Skin of body (tissue), 3 donors: ENCODE measurements at places on chromosomes 11 and 22. TPM values are rescaled to one million over a fixed set of nuclear protein-coding genes. Genes with fewer than 3 reads are reported as not detected.

- DNase-seq = no peak
Observed at GRCh38 chr11:94151903-94152677, 23.4 kb downstream of the PANX1 start.

- no peak for DNase-seq
Observed at GRCh38 chr11:115674176-115674936, 170.1 kb upstream of the CADM1 start.

- DNase-seq = no peak
Observed at GRCh38 chr11:124880290-124880611, 15.0 kb downstream of the ROBO3 start.

DNA sequence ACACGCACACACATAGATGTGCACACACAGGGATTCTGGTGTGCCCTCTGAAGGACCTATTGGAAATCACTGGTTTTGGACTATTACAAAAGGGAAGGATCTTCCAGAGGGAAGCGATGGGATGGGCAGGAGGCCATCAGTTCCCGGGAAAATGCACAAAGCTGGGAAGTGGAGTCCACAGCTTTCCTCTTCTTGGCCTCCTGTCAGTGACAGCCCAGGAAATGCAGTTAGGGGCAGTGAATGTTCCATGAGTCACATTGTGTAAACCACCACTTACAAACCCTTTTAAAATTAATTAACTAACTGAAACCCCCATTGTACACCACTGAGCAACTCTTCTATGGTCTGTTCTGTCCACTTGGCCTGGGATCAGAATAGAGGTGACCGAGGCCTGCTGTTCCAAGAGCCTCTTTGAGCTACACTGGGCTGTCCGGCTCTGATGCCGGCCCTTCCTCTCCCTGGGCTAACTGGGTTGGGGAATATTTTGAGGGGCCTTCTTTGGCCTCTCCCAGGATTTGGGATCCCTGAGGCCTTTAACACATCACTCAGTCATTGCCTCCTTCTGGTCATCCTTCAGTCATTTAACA, 137.7 kb downstream of the FEZ1 start:
- no peak for DNase-seq

DNA sequence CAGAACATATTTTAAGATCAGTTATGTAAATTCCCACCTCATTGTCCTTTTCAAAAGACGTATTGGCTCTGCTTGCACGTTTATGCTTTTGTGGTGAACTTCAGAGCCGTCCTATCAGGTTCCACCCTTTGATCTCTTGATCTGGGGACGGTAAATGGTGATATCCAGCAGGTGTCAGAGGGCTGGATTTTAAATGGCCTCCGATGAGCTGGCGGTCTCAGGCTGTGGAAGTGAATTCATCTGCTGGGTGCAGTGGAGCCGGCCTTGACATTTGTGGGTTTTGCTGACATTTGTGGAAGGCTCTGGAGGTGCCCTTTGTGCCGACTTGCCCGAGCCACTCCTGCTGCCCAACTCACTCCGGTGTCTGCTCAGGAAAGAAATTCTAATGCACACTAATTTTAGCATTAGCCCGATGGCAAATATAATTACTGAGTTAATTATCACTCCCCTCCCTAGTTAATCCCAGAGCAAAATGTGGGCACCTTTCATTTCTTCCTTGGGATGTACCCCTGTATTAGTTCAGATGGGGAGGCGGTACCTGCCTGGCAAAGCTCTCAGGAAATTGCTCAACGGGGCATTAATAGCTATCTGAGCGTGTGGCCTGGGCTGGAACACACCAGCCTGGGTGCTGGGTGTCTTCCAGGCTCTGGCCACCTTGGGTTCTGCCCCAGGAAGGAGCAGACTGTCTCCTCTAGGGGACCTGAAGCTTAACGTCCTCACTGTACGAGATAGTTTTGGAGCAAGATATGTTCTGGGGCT, 9.1 kb downstream of the LRP5 start:
- no peak for DNase-seq

- DNase-seq = no peak
Observed at GRCh38 chr22:27504360-27505253, 296.9 kb downstream of the MN1 start.

GRCh38 chr11:80632691-80633090, 1191.9 kb upstream of the TENM4 start:
- DNase-seq = no peak

GRCh38 chr11:20397281-20397680, 9.8 kb downstream of the PRMT3 start:
- DNase-seq = no peak

DNA sequence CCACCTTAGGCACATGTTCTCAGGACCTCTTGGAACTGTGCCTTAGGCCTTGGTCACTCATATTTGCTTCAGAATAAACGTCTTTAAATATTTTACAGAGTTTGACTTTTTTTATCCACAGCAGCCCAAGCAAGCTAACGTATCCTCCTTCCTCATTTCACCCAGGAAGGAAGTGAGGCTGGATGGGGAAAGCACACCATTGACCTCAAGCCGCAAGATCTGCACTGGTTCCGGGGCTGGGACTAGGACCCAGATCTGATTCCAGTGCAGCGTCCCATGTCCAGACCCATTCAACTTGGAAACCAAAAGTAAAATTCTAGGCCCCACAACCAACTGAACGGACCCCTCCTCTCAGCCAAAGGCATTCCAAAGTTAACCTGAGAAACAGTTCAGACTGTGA, 2.4 kb upstream of the LGALS12 start:
- DNase-seq = no peak

DNA sequence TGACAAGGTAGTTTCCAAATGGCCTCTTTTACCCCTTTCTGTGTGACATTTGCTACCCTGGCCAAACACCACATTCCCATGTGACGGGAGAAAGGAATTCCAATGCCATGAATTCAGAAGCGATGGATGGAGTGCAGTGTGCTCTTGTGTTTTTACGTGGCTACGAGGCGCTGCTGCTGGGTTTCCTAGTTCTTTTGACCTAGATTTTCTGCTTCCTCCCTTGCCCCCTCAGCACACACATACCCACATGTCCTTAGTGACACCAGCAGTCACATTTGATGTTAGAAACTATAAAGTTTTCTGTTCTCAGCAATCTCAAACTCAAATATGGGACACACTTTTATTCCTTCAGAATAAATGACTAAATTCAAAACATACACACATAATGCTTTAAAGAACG, 7.8 kb upstream of the TMA7B start:
- no peak for DNase-seq

DNA sequence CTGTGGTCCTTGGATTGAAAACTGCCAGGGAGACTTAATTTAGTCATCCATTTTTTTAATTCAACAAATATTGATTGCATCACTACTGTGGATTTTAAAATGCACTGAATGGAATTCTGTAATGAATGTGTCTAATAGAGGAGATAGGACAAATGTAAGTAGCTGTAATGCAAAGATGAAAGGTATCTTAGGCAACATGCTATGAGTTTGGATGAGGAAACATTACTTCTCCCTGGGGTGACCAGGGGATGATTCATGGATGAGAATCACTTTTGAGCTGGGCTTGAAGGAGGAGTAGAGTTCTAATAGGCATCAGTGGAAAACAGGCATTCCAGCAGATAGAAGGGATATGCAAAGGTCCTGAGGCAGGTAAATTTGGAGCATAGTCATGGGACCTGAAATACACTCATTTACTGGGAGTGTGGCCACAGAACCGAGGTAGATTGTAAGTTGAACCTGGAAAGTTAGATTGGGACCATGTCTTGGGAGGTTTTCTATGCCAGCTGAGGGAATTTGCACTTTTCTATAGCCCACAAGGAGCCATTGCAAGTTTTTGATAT, 43.4 kb downstream of the PKNOX2 start:
- DNase-seq = no peak

- DNase-seq = no peak
Observed at GRCh38 chr11:122769126-122769780, 69.0 kb upstream of the CRTAM start.

DNA sequence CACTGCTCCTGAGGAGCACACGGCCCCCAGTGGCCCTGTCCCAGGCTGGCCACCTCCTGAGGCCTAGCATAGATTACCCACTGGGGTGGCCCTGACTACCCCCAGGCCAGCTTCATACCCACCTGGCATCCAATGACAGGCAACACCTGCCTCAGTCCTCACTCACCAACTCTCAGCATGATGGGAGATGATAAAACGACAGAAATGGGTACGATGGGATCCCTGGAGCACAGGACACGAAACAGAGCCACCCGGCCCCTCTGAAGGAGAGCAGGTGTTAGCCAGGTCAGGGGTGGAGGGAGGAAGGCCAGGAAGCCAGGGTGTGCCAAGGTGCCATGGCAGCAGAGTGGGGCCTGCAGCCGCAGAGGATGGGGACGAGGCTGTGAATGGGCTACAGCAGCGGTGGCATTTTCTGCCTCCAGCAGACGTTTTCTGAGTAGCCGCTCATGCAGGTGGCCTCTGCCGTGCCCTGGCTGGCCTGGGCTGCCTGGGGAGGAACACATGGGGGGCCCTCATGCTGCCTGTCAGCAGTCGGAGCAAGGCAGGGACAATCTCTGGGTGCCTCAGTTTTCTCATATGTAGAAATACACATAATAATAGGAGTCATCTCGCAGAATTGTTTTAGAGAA, 50.2 kb upstream of the FGF3 start:
- DNase-seq = no peak

DNA sequence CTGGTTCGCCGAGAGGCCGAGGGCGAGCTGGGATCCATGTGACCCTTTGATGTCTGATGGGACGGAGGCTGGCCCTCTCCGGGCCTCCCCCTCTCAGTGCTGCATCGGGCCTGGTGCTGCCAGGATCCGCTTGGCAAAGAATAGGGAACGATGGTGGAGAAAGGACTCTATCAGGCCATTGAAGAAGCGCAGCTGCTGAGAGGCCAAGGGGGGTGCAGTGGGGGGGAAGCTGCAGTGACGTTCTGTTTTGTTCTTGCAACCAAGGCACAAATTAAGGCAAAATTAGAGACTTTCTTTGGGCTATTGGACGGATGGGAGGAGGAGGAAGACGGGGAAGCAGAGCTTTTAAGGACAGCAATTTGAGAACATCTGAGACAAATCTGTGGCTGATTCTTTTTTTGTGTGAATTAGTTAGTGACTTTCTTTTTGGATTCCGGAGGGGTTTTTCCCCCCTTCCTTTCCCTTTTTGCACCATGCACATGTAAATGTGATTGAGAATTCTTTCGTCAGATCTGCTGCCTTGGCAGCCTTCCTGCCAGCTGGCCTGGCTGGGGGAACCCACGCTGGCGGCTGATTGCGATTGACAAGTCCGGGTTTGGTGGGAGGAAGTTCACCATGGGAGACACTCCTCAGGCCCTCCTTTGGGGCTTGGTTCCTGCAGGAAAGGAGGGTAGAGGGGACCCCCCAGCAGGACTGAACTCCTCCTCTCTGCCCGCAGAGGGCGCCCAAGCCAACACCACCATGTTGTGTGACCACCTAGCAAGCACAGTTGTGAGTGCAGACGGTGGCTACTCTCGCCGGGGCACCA, 214.6 kb downstream of the NTM start:
- no peak for DNase-seq

The PICK1 gene
- 15.4 TPM for total RNA-seq

The ZNRF3 gene
- total RNA-seq = 7.4 TPM

The CLTCL1 gene
- total RNA-seq = 12.3 TPM

The TSSK2 gene
- not detected for total RNA-seq

The CD81 gene
- 299 TPM for total RNA-seq

The NTM gene
- total RNA-seq = 10.8 TPM

The C11orf42 gene
- total RNA-seq = not detected

The LMO2 gene
- 15.2 TPM for total RNA-seq

The ARRB1 gene
- total RNA-seq = 22.5 TPM

The THRSP gene
- total RNA-seq = 203 TPM

The OR52E8 gene
- not detected for total RNA-seq
